ENCODE measurements at places on chromosomes 5 and 9.

GRCh38 chr5:537098-537497, 12.8 kb upstream of the SLC9A3 start:
- no peak for DNase-seq

DNA sequence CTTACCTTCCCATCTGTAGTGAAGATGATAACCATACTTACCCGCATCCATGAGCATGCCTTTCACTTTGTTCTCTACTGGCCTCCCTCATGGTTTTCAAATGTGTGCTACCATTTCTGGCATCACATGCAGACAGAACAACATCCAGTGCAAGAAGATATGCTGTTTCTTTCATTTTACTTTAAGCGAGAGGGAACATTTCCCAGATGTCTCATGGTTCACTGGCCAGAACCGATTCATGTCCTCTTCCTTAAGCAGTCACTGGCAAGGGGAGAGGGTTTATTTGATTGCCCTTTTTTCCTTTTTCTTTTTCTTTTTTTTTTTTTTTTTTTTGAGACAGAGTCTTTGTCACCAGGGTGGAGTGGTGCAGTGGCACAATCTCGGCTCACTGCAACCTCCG, 37.7 kb downstream of the ARRDC3 start:
- no peak for DNase-seq

GRCh38 chr9:18866121-18866831, 166.7 kb downstream of the SAXO1 start:
- DNase-seq: no peak

GRCh38 chr5:169296419-169297143, 4.4 kb downstream of the SLIT3 start:
- DNase-seq: peak; percentile 27
